ENCODE measurements at places on chromosomes 5 and 9. TPM values are rescaled to one million over a fixed set of nuclear protein-coding genes. Genes with fewer than 3 reads are reported as not detected.
A peak's percentile ranks its signal among the peaks of the same experiment; 100 is the strongest.

DNA sequence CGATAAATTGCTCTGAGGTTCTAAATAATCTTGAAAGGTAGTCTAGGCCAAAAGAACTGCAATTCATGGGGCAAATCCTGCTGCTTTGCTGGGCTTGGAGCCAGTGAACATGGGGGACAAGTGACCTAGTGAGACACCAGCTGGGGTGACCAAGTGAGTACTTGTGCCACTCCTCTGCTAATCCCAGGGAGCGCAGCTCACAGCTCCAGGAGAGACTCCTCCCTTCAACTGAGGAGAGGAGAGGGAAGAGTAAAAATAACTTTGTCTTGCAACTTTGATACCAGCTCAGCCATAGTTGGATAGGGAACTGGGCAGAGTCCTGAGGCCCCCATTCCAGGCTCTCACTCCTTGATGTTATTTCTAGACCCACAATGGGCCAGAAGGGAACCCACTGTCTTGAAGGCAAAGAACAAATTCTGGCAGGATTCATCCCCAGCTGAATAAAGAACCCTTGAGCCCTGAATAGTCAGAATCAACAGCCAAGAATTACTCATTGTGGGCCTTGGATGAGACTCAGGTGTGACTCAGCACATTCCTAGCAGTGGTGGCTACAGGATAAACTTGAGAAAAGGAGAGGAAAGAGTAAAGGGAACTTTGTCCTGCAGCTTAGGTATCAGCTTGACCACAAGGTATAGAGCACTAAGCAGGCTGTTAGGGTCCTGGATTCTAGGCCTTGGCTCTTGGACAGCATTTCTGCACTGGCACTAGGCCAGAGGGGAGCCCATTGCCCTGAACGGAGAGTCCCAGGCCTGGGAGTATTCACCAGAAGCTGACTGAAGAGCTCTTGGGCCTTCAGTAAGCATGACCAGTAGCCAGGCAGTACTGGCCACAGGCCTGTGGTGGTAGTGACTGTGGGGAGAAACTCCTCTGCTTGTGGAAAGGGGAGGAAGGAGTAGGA lies 288.3 kb upstream of the CDH18 start:
- no peaks in the 10 kb centered on the region for H3K27me3 ChIP-seq
- no peak overlapping the region for H3K27ac ChIP-seq
- no peaks in the 10 kb centered on the region for H3K36me3 ChIP-seq

Gene F12
- 5.1 TPM for total RNA-seq

DNA sequence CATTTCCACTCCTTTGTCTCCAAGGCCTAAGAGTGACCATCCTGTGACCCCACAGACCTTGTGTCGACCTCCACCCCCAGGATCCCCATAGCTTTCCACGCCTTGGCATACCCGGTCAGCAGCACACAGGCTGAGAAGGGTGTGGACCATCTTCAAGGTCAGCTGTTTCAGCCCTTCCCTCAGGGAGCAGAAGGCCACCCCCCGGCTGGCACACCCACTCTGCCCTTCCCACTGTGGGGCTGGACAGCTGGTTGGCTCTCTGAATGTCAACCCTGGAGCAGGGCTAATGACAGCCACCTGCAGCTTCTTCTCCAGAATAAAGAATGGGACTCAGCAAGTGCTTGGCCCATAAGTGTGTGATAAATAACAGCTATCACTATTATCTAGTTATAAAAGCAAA lies 93.1 kb downstream of the OLFM1 start:
- H3K27ac ChIP-seq = no peak overlapping the region
- H3K27me3 ChIP-seq = no peaks in the 10 kb centered on the region
- no peaks in the 10 kb centered on the region for H3K36me3 ChIP-seq
- no peaks in the 10 kb centered on the region for H3K4me1 ChIP-seq
- H3K4me3 ChIP-seq = no peak overlapping the region
- DNase-seq = no peak

GRCh38 chr9:77016526-77017504 lies 2.6 kb upstream of the FOXB2 start:
- H3K36me3 ChIP-seq = no peaks in the 10 kb centered on the region
- peaks cover 100% of the 10 kb centered on the region for H3K27me3 ChIP-seq
- H3K27ac ChIP-seq = no peak overlapping the region
- no peak for DNase-seq

DNA sequence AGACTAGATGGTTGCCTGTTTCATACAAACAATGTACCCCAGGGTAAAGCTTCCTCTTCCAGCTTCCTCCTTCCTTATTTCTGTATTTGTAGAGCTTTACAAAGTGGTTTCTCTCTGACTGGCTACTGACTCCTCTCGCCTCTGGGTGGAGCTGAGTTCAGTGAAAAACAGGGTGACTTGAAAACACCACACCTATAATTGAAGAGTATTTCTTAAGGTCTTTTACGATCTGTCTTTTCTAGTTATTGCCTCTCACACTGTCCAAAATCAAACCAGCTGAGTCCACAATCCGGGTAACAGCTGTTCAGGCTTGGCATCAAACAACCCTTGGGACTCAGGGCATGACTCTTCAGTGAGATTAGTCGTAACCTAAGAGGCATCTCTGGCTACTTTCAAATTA lies 200.4 kb downstream of the ARRDC3 start:
- H3K36me3 ChIP-seq = no peaks in the 10 kb centered on the region
- DNase-seq = peak; percentile 47
- H3K4me3 ChIP-seq = no peak overlapping the region
- peak overlapping the region; percentile 61 for H3K27ac ChIP-seq
- peaks cover 30% of the 10 kb centered on the region for H3K4me1 ChIP-seq

Gene NUTM2G
- not detected for total RNA-seq
